Fibroblast of the aortic adventitia (primary cell): ENCODE measurements at places on chromosomes 3 and 15. TPM values are rescaled to one million over a fixed set of nuclear protein-coding genes. Genes with fewer than 3 reads are reported as not detected.

GCNT3 gene
- 0.27 and 0.65 TPM in 2 replicates for total RNA-seq

EAF1 gene
- total RNA-seq, result 15.2 and 21.1 TPM in 2 replicates

PPARG gene
- 11.1 and 39.4 TPM in 2 replicates for total RNA-seq

LNP1 gene
- total RNA-seq, result 3.0 and 11.0 TPM in 2 replicates

CYP19A1 gene
- 0.98 and 3.1 TPM in 2 replicates for total RNA-seq

SH3BP5 gene
- total RNA-seq, result 25.5 and 153 TPM in 2 replicates

GALNT15 gene
- total RNA-seq, result 10.9 and 22.0 TPM in 2 replicates

DPPA2 gene
- not detected in 2 replicates for total RNA-seq

RTP3 gene
- total RNA-seq, result not detected in 2 replicates

GOLGA6A gene
- not detected in 2 replicates for total RNA-seq

SH2D7 gene
- total RNA-seq, result not detected in 2 replicates

MAP3K13 gene
- total RNA-seq, result 13.0 and 21.9 TPM in 2 replicates

CLEC3B gene
- total RNA-seq, result 10.5 and 12.4 TPM in 2 replicates

C3orf85 gene
- not detected in 2 replicates for total RNA-seq

P3H2 gene
- total RNA-seq, result 4.0 and 15.6 TPM in 2 replicates

ICE2 gene
- 37.0 and 38.6 TPM in 2 replicates for total RNA-seq

CNTN4 gene
- 0.09 TPM in 1 of 2 replicates, not detected in the other for total RNA-seq

CHRD gene
- total RNA-seq, result 0.36 and 4.6 TPM in 2 replicates

CSPG4 gene
- 12.0 and 27.8 TPM in 2 replicates for total RNA-seq

TBC1D2B gene
- 28.9 and 51.5 TPM in 2 replicates for total RNA-seq

LRRIQ4 gene
- 0.09 TPM in 1 of 2 replicates, not detected in the other for total RNA-seq

GOLGA8O gene
- 0.09 and 0.33 TPM in 2 replicates for total RNA-seq

CD200R1 gene
- not detected in 2 replicates for total RNA-seq

PRSS50 gene
- total RNA-seq, result not detected in 2 replicates

USP50 gene
- total RNA-seq, result 0.72 TPM in 1 of 2 replicates, not detected in the other

TLR9 gene
- not detected in 2 replicates for total RNA-seq

GHSR gene
- not detected in 2 replicates for total RNA-seq

GABPB1 gene
- 13.7 and 31.9 TPM in 2 replicates for total RNA-seq

CEP97 gene
- 6.1 and 21.4 TPM in 2 replicates for total RNA-seq

DPP8 gene
- 45.2 and 46.5 TPM in 2 replicates for total RNA-seq

TMEM45A gene
- 13.7 and 50.6 TPM in 2 replicates for total RNA-seq

CPNE9 gene
- not detected in 2 replicates for total RNA-seq

ZKSCAN7 gene
- 3.5 and 5.0 TPM in 2 replicates for total RNA-seq

C2CD4A gene
- not detected in 2 replicates for total RNA-seq

HPS3 gene
- 33.0 and 88.2 TPM in 2 replicates for total RNA-seq

UBAP1L gene
- 2.1 and 3.8 TPM in 2 replicates for total RNA-seq

TMF1 gene
- 41.0 and 50.9 TPM in 2 replicates for total RNA-seq
